BE2C (cell line): ENCODE measurements at places on chromosomes 13 and 19.
A peak's percentile ranks its signal among the peaks of the same experiment; 100 is the strongest.

DNA sequence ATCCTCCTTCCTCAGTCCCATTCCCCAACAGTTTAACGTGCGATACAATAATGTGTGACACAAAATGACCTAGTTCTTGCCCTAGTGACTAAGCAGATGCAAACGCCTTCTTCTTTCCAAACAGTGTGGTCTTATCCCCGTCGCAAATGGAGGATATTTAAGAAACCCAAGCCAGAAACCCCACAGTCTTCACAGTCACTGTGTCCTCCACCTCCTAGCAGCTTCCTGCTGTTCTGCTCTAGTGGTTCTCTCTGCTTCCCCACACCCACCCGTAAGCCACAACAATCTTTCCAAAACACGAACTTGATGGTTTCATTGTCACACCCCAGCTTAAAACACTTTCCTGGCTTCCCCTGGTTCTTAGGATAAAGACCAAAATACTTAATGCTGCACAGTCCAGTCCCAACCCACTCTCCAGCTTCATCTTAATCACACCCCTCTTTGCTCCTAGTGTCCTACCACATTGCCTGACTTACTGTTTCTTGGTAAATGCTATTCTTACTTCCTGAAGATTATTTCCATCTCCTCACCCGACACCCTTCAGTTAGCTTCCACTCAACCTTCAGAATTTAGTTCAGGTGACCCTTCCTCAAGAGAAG is 32.3 kb downstream of the ITM2B start:
- no peak for DNase-seq

DNA sequence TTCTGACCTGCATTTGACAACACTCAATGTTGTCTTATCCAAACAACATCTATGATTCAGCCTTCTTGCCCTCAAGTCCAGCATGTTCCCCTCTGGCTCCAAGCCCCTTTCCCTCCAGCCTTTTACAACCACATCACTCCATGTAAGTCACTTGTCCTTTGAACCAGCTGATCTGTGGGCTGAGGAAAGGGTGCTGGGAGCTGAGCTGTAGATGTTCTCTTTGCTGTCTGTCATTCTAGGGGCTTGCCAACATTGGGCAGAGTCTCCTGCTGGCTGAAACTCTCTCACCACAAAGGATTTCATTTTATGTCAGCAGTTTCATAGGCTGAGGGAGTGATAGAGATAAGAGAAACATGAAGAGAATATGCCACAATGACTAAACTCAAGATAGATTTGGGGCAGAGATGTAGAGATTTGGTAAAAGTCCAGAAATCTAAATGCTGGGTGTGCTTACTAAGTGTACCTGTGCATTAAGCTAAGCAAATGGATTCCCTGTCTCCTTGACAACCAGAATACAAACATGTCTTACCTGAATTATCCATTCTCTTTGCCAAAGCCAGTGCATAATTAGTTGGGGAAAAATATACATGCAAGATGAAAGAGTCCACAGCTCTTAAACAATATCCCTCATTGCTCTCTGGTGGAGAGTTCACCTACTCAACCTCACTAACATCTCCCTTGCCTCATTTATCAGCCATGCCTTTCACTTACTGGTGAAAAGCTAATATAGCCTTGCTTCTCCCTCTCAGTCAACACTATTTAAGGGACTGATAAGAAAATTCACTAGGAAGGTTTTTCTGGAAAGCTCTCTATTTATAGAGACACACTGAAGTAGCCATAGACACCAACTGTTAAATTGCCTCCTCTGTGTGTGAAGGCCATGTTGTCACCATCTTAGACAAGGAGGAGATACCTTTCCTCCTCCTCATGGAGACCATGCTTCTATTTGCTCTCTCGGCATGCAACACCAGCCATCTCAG is 175.5 kb upstream of the SERP2 start:
- DNase-seq: no peak

GRCh38 chr13:93226623-93227279 is at the start of gene GPC6:
Gene GPC6 (plus strand): TSS chr13:93226807.
- DNase-seq: peak; percentile 79

DNA sequence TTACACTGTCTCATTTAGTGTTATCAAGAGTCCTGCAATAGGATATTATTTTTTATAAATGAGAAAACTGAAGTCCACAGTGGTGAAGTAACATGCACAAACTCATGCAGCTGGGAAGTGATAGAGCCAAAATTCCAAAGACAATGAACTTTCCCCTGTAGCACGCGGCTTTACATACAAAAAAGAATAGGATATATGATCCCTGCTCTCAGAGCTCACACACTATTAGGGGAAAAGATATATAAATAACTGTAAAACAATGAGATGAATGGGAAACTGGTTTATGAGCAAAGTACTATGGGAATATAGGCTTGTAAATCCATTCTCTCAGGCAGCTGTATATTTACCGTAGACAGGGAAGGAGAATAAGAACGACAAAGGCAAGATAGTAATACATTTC is 39.7 kb downstream of the THSD1 start:
- DNase-seq: no peak

DNA sequence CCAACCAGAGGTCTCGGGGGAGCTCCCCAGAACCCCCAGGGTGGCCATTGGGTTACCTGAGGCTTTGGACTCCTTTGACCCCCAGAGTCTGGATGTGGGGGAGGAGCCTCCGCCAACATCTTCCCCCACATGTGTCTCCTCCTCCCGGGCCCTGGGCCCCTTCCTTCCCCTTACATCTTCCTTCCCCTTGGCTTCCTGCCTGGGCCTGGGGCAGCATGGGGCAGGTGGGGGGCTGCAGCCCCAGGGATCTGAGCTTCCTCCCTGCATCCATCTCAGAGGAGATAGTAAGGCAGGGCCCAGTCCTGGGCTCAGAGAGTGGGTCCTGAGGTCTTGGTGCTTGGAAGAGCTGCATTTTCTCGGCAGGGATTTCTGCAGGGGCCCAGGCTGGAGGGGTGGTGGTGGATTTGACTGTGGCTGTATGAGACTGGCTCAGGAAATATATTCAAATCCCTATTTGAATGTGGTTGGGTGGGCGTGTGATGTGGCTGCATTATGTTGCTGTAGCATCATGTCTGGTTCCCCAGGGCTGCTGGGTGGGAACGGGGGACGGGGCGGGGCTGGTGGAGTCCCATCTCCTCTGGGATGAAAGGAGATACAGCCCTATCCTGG is 919 bp downstream of the VAV1 start:
- no peak for DNase-seq

DNA sequence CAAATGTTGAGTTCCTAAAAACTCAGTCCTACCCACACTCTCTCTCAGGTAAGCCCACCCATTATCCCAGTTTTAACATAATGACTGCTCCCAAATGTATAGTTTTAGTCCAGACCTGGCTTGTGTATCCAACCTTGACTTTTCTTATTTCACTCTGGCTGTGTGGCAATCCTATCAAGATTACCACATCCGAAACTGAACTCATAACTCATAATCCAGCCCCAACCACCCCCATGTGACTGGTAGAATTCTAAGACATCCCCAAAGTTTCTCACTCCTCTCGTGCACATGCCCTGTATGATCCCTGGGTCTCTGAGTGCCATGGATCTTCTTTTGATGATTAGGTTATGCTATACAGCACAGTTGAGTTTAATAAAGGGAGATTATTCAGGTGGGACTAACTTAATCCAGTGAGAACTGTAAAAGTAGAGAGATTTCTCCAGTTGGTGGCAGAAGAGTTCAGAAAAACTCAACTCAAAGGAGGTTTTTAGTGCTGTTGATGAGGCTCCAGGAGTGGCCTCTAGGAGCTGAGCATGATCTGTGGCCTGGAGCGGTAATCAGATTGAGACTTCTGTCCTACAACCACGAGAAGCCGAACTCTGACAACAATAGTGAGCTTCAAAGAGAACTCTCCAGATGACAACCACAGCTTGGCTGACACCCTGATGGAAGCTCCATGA is 413.4 kb downstream of the ZNF536 start:
- no peak for DNase-seq

GRCh38 chr19:6443986-6444385 is 10.4 kb upstream of the SLC25A41 start:
- DNase-seq: no peak
